ENCODE measurements at places on chromosomes 1 and 21.

DNA sequence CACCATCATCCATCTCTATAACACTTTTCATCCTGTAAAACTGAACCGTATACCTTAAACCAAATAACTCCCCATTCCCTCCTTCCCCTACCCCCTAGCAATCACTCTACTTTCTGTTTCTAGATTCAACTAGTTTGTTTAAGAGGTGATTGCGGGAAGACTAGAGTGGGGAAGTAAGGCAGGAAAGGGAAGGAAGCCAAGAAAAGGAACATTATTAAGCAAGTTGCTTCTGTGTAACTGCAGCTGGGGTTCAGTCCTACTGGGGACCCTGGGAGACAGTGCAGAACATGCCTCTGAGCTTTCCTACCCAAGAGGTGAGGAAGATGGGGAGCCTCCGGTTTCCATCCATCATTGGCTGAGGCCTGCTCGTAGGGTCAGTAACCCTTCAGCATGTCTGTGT, 28.9 kb upstream of the H3-3A start:
- no peak for DNase-seq

DNA sequence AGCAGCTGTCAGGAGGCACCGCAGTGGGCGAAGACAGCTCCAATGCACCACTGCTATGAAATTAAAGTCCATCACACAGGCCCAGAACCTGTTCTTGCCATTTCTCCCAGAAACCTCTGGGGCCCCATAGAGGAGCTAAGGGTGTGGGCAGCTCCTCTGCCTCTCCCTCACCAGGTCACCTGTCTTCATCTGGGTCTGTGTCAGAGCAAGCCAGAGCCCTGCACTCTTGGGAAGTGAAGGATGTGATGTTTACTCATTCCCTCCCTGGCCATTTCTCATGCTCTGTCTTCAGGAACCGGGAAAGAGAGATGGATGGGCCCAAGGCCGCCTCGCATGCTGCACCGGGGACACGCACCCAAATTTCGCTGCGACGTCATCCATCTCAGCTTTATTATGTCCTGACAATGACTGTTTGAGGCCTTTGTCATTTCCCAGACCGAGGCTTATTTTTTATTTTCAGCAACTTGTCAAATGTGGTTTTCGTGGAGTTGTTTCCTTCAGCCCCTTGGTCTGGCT, 216.1 kb downstream of the NPHP4 start:
- no peak for DNase-seq

DNA sequence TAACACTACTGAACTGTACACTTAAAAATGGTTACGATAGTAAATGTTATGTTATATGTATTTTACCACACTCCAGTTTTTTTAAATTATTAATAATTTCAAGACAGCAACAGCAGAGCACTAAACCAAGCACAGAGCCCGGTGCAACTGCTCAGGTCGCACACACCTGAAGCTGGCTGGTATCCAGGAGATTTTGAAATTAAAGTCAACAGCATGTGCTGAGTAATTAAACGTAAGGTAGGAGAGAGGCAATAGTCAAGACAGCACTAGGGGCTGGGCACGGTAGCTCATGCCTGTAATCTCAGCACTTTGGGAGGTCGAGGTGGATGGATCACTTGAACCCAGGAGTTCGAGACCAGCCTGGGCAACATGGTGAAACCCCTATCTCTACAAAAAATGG, 35.1 kb upstream of the SLC30A10 start:
- no peak for DNase-seq

- DNase-seq, result no peak
Measured at GRCh38 chr1:150552128-150552910, 3.1 kb downstream of the ADAMTSL4 start.

- DNase-seq, result no peak
Measured at GRCh38 chr1:50852889-50853288, 107.2 kb downstream of the FAF1 start.

- no peak for DNase-seq
Measured at GRCh38 chr21:31370281-31370892, 26.3 kb upstream of the TIAM1 start.

GRCh38 chr1:27152829-27153548, 1.9 kb downstream of the SLC9A1 start:
- no peak for DNase-seq

DNA sequence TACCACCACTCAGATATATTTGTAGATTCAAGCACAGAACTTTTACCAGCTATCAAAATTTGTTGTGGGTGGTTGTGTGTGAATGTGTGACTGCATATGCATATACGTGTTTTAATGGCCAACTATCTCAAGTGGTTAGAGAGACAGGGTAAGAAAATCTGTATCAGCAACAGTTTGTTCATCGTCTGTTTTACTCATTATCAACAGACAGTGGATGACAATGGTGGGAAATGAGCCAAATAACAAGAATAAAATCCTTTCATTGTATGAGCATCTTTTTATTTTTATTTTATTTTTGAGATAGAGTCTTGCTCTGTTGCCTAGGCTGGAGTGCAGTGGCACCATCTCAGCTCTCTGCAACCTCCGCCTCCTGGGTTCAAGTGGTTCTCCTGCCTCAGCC, 22.7 kb upstream of the DYNLT5 start:
- DNase-seq, result no peak

DNA sequence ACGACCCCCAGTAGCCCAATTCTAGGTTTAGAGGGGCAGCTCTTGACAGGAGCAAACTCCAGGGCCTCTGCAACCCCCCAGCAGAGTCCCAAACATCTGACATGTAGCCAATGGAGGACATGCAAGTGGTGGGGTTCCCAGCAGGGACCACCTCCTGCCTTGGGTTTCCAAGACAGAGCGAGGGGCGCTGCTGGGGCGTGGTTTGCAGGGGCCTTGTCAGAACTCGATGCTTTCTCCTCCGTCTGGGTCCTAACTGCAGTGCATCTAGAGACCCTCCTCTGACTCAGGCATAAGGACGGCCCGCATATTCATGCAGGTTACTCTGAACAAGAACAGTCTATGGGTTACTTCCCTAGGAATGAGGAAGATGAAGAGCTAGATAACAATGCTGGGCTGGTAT, 17.2 kb downstream of the EPHX1 start:
- DNase-seq, result no peak

GRCh38 chr1:36948606-36949005, 85.7 kb downstream of the GRIK3 start:
- no peak for DNase-seq

DNA sequence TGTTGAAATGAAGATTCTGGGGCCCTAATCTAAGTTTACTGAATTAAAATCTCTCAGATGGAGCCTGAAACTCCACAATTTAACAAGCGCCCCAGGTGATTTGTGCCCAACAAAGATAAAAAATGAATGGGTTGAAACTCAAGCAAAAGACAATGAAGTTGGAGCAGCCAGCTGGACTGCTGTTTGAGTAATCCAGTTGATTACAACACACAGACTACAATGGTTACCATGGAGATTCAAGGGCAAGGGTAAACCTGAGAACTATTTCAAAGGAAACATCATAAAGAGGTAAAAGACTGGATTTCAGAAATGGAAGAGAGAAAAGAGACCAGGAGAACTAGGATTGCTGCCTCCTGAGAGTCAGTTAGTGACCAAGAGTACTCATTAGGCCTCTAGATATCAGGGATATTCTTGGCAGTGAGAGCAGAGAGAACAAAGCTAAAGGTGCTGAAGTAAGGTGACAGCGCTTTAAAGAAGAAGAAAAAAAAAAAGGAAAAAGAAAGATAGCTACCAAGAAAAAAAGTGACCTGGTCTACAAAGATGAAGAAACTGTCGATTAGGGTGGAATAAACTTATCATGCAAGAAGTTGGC, 44.5 kb downstream of the LRRC53 start:
- no peak for DNase-seq

DNA sequence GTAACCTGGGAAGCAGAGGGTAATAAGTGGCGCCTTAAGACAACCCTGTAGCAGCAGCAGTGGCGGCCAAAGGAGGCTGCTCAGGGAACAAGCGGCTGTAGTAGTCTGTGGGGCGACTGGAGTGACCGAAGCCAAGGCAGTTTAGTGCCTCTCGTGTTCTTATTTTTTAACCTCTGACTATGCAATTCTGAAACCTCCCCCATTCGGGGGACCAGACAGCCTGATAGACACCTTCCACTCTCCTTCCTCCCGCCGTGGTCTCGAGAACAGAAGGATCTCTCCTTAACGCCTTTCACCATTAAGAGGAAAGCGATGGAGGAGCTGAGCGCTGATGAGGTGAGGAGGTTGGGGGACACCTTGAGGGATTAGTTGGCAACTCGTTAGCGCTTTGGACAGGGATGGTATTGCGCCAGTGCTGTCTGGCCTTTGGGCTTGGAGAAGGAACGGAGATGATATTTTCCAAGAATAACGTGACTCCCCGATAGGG, 644 bp downstream of the UBE4B start:
- DNase-seq, result no peak

DNA sequence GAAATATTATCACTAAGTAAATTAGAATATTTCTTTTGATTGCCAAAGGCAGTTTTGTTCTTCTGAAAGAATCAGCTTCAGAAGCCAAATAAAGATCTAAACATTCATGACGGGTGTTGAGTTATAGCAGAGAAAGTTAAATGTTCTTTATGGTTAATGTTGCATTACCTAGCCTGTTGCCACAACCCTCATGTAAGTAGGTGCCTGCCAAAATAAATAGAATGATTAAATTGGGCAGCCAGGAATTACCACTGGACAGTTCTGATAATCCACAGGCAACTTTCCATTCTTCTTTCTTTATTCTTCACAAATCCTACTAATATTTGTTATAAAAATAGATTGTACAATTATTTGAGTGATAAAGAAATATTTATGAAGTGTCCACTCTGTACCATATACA, 217.9 kb upstream of the NRIP1 start:
- no peak for DNase-seq

DNA sequence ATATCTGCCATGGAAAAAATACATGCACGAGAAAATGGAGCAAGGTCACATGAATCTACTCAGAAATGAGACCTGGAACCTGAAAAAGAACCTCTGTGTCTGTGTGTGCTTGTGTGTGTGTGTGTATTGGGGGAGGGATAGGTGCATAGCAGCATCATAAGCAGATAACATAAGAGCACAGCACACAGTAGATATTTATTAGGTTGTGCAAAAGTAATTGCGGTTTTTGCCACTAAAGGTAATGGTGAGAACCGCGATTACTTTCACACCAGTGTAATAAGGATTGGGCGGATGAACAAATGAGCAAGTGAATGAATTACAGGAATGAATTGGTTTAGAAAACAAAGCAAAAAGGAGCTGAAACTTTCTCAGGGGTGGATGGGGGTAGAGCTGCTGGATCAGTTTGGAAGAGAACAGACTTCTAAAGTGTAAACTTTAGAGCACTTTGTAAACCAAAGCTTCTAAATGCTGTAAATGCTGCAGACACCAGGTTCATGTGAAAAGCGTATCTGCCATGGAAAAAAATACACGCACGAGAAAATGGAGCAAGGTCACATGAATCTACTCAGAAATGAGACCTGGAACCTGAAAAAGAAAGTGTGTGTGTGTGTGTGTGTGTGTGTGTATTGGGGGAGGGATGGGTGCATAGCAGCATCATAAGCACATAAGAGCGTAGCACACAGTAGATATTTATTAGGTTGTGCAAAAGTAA, 156.9 kb downstream of the TOMM20 start:
- no peak for DNase-seq

DNA sequence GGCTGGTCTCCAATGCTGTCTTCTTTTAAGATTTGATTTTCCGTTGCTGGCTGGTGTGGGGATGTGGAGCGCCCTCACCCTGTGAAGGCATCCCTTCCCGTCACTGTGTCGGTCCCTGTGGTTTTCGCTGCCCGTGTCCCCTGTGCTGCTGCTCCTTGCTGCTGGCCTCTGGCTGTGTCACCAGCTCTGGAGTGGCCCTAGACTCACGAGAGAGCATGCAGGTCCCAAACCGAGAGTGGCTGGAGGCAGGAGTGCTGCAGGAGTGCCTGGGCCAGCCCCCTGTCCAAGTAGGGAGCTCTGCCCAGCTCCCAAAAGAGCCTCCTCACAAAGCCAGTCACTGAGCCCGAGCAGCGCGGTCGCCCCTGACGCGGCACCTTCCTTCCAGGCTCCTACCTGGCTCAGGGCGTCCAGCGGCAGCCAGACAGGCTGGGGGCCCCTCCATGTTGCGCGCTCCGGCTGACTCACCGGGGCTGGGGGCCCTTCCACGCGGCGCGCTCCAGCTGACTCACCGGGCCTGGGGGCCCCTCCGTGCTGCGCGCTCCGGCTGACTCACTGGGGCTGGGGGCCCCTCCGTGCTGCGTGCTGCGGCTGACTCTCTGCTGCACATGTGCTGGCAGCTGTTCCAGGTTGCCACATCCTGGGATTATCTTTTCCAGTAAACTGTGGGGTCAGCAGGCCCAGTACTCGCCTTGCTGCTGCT, 106.7 kb upstream of the COL6A1 start:
- peak; percentile 13 for DNase-seq

DNA sequence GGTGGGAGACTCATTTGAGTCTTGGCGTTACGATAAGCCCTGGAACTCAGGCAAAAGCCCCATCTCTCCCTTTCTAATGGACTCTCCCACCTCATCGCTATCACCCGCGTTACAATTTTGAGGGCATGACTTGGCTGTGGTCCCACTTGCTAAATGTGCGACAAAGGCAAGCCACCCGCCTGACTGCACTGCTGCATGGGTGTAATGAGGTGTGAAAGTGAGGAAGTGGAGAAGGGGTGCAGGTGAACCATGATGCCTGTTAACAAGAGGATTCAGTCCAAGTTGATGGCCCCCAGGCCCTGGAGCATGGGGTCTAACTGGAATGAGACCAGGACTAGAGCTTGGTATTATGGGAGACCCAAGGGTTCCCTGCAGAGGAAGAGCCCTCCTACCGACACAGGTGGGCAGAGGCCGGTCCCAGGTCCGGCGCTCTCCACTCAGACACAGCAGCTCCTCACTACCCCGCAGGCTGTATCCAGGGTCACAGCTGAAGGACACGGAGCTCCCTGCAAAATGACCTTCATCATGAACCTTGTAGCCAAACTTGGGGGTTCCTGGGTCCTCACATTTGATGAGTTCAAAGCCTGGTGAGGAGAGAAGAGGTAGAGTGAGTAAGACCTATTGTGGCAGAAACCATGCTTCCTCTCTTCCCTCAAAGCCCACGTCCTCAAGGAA, 165.4 kb upstream of the HMGB4 start:
- DNase-seq, result no peak

GRCh38 chr21:41067709-41068108, 100.3 kb upstream of the BACE2 start:
- DNase-seq, result no peak

DNA sequence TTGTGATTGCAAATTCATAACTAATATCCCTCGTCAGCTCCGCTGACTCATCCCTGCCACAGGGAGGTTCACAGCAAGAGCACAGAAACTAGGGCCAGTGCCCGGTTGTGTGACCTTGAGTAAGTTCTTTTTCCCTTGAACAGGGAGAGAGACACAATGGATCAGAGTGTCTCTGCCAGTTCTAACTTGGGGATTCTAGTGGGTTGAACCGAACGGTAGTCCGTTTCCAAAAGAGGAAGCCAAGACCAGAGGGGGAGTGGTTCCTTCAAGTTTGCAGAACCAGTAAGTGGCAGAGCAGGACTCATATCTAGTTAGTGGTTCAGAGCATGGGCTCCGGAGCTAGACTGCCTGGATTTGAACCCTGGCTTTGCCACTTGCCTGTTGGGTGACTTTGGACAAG, 4.9 kb upstream of the SHISA4 start:
- DNase-seq, result no peak
